ENCODE measurements at places on chromosomes 12 and 14. TPM values are rescaled to one million over a fixed set of nuclear protein-coding genes. Genes with fewer than 3 reads are reported as not detected.

Gene GPR132
- not detected for polyA plus RNA-seq

Gene USP44
- 0.18 TPM for polyA plus RNA-seq

DNA sequence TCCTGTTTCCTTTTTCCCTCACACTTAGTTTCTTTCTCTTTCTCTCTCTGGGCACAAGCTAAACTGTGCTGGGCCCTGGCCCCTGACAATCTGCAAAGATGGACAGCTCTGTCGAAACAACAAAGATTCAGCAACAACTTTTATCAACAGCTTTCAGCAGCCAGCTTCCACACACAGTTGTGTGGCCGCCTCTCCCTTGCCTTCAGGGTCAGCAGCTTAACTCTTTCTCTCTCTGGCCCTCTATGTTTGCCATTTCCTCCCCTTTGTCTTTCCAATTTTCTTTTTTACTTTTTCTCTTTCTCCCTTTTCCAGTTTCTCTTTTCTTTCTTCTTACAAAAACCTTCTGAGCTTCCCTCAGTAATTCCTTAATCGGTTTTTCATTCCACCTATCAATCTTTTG, 43.3 kb downstream of the IQSEC3 start:
- peaks cover 12% of the 10 kb centered on the region for H3K27me3 ChIP-seq
- no peak overlapping the region for H3K27ac ChIP-seq
- H3K4me1 ChIP-seq, result no peaks in the 10 kb centered on the region
- H3K36me3 ChIP-seq, result no peaks in the 10 kb centered on the region

DNA sequence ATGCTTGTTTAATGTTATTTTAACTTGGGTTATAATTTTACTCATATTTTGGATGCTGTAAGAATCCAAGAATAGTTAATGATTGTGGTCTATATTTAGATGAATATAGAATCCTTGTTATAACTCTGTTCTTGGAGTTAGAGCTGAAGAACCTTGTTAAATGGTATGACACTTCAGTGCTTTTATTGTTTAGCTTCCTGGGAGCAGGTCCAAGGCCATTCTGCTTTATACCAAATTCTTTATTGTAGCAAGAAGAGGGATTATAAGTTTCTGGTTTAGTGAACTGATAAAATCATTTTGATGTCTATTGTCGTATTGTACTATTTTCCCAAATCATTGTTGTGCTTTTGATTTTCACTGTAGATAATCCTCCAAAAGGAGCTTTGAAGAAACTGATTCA, 69.4 kb downstream of the MIA2 start:
- no peak overlapping the region for H3K27ac ChIP-seq
- no peaks in the 10 kb centered on the region for H3K27me3 ChIP-seq
- no peak overlapping the region for H3K4me3 ChIP-seq
- H3K36me3 ChIP-seq, result peaks cover 4% of the 10 kb centered on the region
- peaks cover 4% of the 10 kb centered on the region for H3K4me1 ChIP-seq

DNA sequence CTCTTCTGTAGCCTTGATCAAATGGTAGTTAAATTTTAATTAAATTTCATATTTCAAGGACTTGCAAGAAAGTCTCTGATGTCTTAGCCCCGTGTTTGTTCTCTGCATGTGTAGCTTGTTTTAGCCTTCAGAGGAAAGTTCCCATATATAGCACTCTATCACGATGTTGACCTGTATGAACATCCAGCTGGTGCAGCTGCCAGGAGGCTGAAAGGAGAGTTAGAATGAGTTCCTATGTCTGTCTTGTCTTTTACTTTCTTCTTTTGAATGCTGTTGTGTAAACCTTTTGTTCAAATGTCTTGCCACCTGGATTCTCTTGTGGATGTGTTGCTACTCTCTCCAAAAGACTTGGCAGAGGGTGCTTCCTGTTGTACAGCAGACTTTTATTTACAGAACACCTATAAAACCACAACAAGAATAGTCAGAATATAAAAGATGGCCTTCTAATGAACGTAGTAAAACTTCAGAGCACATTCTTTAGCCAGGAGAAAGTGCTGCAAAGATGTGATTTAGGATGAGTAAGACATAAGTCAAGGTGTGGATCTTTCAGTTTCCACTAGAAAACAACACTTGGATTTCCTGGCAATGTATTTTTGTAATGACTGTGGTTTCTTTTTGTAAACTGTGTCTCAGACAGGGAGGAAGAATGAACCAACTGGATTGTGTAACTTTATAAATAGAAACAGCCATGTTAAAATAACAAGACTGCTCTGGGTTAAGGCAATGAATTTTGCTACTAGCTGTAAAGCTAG, 17.2 kb downstream of the NAV3 start:
- H3K4me3 ChIP-seq, result no peak overlapping the region
- no peak for DNase-seq
- no peaks in the 10 kb centered on the region for H3K36me3 ChIP-seq
- H3K27me3 ChIP-seq, result no peaks in the 10 kb centered on the region
- H3K27ac ChIP-seq, result peak overlapping the region; percentile 75

DNA sequence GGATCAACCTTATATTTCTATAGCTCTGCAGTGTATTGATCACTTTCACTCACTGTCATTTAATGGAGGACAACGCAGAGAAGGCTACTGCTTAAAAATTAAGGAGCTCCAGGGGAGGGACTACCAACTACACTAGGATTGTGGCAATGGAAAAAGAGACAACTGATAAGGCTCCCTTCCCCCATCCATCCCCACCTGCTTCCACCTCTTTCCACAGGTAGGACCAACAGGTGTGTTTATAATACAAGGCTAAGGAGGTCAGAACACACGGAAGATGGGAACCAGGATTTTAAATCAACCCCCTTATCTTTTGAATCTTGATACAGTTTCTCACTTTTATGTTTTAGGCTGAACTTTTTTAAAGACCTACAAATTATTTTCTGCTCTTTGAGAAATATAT, 90.8 kb downstream of the STAB2 start:
- H3K4me1 ChIP-seq, result no peaks in the 10 kb centered on the region
- no peak overlapping the region for H3K27ac ChIP-seq
- DNase-seq, result no peak
- no peaks in the 10 kb centered on the region for H3K36me3 ChIP-seq
- H3K27me3 ChIP-seq, result no peaks in the 10 kb centered on the region

- H3K4me1 ChIP-seq, result peaks cover 44% of the 10 kb centered on the region
- no peaks in the 10 kb centered on the region for H3K36me3 ChIP-seq
- H3K27me3 ChIP-seq, result no peaks in the 10 kb centered on the region
- no peak overlapping the region for H3K27ac ChIP-seq
These were observed 66.9 kb upstream of the ACTN1 start for GRCh38 chr14:69045857-69046475.

- no peak overlapping the region for H3K4me3 ChIP-seq
- DNase-seq, result no peak
- no peaks in the 10 kb centered on the region for H3K27me3 ChIP-seq
These were observed 2.8 kb downstream of the TCP11L2 start for GRCh38 chr12:106305376-106305775.

DNA sequence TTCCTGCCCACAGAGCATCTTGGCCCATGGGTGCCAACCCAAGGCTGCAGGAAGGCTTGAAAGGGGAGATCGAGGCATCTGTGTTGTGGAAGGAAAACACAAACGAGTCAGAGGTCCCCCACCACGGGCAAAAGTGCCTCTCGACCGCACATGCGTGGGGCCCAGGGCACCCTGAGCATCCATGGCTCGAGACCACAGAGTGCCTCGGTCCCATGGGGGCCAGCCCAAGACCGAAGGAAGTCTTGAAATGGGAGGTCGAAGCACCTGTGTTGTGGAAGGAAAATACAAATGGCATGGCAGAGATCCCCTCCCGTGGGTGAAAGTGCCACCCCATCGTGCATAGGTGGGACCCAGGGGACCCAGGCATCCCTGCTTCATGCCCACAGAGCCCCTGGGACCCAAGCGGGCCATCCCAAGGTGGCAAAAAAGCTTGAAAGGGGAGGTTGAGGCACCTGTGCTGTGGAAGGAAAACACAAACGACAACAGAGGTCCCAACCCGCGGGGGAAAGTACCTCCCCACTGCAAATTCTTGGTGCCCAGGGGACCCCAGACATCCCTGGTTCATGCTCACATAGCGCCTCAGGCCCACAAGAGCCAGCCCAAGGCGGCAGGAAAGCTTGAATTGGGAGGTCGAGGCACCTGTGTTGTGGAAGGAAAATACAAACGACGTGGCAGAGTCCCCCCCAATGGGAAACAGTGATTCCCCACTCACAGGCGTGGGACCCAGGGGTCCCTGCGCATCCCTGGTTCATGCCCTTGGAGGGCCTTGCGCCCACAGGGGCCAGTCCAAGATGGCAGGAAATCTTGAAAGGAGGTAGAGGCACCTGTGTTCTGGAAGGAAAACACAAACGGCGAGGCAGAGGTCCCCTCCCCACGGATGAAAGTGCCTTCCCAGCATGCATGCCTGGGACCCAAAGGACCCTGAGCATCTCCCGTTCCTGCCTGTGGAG, 373.0 kb downstream of the ALG10 start:
- H3K36me3 ChIP-seq, result no peaks in the 10 kb centered on the region
- peak; percentile 7 for DNase-seq
- no peaks in the 10 kb centered on the region for H3K4me1 ChIP-seq

Gene REP15
- 0.84 TPM for polyA plus RNA-seq

DNA sequence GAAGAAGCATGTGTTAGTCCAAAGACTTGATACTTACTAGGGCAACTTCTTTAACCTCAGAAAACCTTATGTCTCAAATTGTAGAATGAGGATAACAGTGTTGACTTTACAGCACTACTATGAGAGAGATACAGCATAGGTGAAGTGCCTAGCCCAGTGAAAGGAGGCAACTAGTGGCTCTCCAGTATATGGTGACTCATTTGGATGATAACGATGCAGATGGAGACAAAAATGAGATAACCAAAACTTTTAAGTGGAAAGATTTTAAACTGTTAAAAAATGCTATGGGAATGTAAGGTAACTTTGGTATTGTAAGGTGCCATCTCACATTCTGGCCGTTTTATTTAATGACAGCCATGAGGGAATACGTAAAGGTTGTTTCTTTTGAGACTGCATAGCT, 2.7 kb downstream of the PHC1 start:
- peaks cover 6% of the 10 kb centered on the region for H3K36me3 ChIP-seq
- DNase-seq, result no peak
- no peak overlapping the region for H3K4me3 ChIP-seq
- no peak overlapping the region for H3K27ac ChIP-seq
- peaks cover 16% of the 10 kb centered on the region for H3K4me1 ChIP-seq

GRCh38 chr12:38056701-38057689, 259.6 kb upstream of the ALG10B start:
- no peak for DNase-seq
- peaks cover 6% of the 10 kb centered on the region for H3K4me1 ChIP-seq
- peaks cover 4% of the 10 kb centered on the region for H3K27me3 ChIP-seq
- H3K27ac ChIP-seq, result no peak overlapping the region

Gene NPFF
- polyA plus RNA-seq, result not detected

GRCh38 chr12:122646517-122647217, 56.5 kb downstream of the HCAR2 start:
- H3K27ac ChIP-seq, result no peak overlapping the region
- no peak for DNase-seq
- no peaks in the 10 kb centered on the region for H3K36me3 ChIP-seq
- H3K4me3 ChIP-seq, result no peak overlapping the region
- no peaks in the 10 kb centered on the region for H3K27me3 ChIP-seq
- H3K4me1 ChIP-seq, result no peaks in the 10 kb centered on the region

DNA sequence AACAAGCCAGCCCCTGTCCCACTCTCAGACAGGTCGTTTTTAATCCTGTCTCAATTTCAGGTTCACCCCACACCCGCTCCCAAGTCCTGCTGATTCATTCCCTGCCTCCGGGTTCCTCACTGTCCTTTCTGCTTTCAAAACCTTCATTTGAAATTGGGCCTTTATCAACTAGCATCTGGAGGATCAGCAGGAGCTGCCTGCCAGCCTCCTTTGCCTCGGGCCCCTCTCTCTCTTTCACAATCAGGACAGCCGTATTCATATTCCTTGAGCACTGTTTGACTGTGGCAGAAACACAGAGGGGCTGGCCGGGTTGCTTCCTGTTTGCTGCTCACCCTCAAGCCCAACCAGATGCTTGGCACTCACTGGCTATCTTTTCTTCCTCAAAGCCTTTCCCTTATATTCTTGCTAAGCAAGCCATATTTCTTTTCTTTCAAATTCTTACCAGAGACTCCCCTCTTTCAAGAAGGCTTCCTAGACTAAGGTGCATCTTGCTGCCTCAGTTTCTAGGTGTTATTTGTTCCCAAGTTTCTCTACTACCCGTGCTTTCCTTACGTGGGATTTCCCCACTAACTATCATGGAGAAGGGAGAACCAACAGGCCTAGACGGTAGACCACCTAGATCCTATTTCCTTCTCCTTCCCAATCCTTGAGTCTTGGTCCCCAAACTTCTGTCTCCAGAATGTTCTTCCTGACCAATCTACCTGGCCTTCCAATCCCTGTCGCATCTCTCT, 3.0 kb downstream of the GALNT6 start:
- DNase-seq, result peak; percentile 83
- H3K27me3 ChIP-seq, result no peaks in the 10 kb centered on the region
- H3K4me3 ChIP-seq, result no peak overlapping the region
- no peaks in the 10 kb centered on the region for H3K4me1 ChIP-seq

Gene SLC4A8
- polyA plus RNA-seq, result 3.6 TPM

Gene PRIMA1
- 0.24 TPM for polyA plus RNA-seq

DNA sequence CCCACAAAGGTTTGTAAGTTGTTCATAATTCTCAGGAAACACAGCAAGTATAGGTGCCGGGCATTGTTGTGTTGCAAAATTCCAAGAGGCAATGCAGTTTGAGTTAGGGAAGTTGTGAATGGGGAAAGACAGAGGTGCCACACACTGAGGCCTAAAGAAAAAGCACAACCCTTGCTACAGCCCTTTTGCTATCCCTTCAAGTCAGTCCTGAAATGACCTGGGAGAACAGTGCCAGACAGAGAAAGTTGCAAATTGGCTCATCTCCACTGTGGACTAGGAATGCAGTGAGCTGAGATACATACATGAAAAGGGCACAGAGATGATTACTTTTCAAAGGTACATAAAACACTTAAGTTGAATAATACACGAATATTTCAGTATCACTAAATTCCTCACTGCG, 213.3 kb upstream of the TMTC1 start:
- no peak for DNase-seq
- no peaks in the 10 kb centered on the region for H3K4me1 ChIP-seq
- no peak overlapping the region for H3K27ac ChIP-seq
- no peaks in the 10 kb centered on the region for H3K36me3 ChIP-seq
- no peak overlapping the region for H3K4me3 ChIP-seq

GRCh38 chr12:59597385-59597781, 1.6 kb downstream of the SLC16A7 start:
- H3K27ac ChIP-seq, result no peak overlapping the region
- no peaks in the 10 kb centered on the region for H3K36me3 ChIP-seq
- no peak overlapping the region for H3K4me3 ChIP-seq
- H3K4me1 ChIP-seq, result peaks cover 5% of the 10 kb centered on the region

Gene RGS6
- polyA plus RNA-seq, result not detected

DNA sequence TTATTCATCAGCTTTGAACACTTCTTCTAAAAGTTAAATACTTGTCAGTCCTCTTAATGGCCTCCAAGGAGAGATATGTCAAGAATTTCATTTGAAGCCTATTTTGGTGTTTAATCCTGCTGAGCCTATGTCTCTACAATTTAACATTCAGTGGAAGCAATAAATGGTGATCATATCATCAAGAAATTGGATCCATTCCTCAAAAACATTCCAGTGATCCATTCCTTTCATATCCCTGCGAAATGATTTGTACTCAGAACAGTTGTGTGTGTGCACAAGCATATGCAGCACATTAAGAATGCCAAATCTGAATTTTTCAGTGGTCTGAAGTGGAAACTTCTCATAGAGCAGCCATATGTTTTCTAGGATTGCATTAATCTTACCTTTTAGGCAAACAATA, 373.7 kb upstream of the SYT1 start:
- H3K27me3 ChIP-seq, result no peaks in the 10 kb centered on the region
- no peaks in the 10 kb centered on the region for H3K4me1 ChIP-seq
- no peaks in the 10 kb centered on the region for H3K36me3 ChIP-seq
- no peak for DNase-seq
- no peak overlapping the region for H3K27ac ChIP-seq
- H3K4me3 ChIP-seq, result no peak overlapping the region

Gene FAIM2
- polyA plus RNA-seq, result 6.3 TPM

Gene PMCH
- not detected for polyA plus RNA-seq

Measured in SK-N-SH (cell line).